Stimulated activated CD8-positive, alpha-beta memory T cell treated with anti-CD3 and anti-CD28 coated beads, Interleukin-7, amount 100 ng/mL, for 1 hour (primary cell): ENCODE measurements at places on chromosomes 5 and 9.
A peak's percentile ranks its signal among the peaks of the same experiment; 100 is the strongest.

- DNase-seq: no peak
These were observed 3.1 kb downstream of the FBLL1 start for GRCh38 chr5:168531987-168532864.

GRCh38 chr9:97565262-97565661 lies 63.8 kb downstream of the TMOD1 start:
- DNase-seq: no peak

- DNase-seq: no peak
These were observed 147.6 kb upstream of the NR3C1 start for GRCh38 chr5:143550986-143551630.

DNA sequence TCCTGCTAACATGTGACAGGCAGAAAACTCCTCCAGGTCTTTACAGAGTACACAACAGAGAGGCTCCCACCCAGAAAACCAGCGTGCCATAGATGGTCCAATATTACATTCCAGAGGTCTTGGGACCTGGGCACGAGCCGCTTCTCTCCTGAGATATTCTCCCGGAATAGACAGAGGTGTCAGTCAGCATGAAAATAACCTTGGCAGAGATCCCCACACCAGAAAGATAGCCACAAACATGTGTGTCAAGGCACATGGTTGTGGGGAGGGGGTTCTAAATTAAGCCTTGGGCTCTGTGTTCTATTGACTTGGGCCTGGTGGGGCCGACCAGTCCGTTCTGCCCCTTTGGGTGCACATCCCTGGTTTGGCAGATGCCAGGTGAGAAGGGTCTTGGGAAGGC lies 78.4 kb downstream of the BOD1 start:
- no peak for DNase-seq

GRCh38 chr5:109558952-109559351 lies 130.8 kb upstream of the MAN2A1 start:
- DNase-seq: no peak

DNA sequence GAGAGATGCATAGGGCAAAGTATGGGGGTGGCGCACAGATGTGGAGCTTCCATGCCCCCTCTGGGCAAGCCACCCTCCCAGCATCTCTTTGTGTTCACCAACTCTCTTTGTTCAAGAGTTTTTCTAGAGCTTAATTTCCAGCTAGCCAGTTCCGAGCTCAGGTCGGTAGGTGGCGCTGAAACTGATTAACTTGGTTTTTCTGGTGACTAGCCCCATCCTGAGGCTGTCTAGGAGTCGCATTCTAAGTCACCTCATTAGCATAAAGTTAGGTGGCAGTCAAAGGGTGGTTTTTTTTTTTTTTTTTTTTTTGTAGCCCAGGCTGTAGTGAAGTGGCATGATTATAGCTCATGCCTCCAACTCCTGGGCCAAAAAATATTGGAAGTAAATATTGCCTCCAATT lies 476.4 kb downstream of the KDM4C start:
- DNase-seq: no peak

GRCh38 chr5:131953969-131954368 lies 8.5 kb upstream of the MEIKIN start:
- no peak for DNase-seq

- no peak for DNase-seq
These were observed 1.0 kb downstream of the AQP3 start for GRCh38 chr9:33446240-33446945.

GRCh38 chr9:84754881-84755280 lies 85.4 kb downstream of the NTRK2 start:
- no peak for DNase-seq

- DNase-seq: no peak
These were observed 68.3 kb upstream of the RGS7BP start for GRCh38 chr5:64437496-64437895.

- DNase-seq: no peak
These were observed 172.5 kb upstream of the OTULINL start for GRCh38 chr5:14408969-14409586.

- DNase-seq: no peak
These were observed 16.9 kb downstream of the OR2V2 start for GRCh38 chr5:181164076-181164952.

GRCh38 chr5:154761046-154761736 lies 6.0 kb downstream of the LARP1 start:
- DNase-seq: no peak

DNA sequence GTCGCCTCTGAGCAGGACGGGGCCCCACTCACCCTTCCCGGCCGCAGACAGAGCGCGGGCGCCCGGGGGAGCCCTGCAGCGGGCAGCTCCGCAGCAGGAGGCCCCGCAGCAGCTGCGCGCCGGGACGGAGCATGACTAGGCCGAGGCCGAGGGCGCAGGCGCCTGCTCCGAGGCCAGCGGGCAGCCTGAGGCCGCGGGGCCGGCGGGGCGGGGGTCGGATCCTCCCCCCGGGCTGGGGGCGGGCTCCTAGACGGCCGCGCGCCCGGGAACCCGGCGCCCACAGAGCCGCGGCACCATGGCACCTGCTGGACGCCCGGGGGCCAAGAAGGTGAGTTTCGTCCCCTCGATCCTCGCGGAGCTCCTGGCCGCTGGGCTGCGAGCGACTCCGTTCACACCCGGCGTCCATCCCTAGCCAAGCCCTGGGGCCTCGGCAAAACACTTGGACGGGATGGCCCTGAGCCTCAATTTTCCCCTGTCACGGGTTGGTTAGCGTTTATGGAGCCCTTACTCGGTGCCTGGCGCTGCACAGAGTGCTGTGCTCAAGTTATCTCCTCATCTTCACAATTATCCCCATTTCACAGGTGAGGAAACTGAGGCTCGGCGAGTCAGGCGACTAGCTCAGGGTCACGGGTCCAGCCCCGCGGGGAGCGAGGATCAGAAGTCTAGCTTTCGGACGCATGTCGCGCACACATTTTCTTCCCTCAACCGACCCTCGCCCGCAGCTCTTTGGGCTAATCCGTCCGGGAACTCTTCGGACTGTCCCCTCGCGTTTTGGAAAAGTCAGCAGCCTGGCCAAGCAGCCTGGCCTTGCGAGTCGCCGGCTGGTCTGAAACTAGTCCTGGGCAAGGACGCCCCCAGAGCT lies at the start of the genes BHMT2 and DMGDH:
TSS of gene BHMT2 (plus strand) at position 280 of the 862 bp plus-strand sequence. CDS start at position 296, 16 bp downstream.
TSS of gene DMGDH (minus strand) at position 187 of the 862 bp plus-strand sequence. CDS start at position 133, 54 bp downstream.
- DNase-seq: no peak

- DNase-seq: no peak
These were observed 284.4 kb upstream of the RFX3 start for GRCh38 chr9:3810231-3810630.

DNA sequence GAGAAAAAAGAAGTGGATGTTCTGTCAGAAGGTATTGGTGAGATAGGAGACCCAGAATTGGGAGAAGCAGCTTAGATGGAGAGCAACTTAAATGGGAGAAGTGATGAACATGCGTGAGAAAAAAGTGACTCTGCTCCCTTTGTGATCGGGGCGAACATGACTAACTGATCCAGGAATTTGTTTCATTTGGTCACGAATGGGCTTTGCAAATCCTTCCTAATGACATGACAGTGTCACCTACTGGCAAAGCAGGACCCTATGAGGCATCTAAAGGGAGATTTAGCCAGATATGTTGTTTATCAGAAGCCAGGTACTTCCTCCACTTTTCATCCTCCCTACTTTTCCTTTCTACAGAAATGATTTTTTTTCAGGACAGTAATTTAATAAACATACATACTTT lies 787.4 kb upstream of the RGMB start:
- no peak for DNase-seq

GRCh38 chr9:74120470-74120869 lies 376.7 kb upstream of the RORB start:
- DNase-seq: no peak

GRCh38 chr5:1536322-1536845 lies 12.6 kb upstream of the LPCAT1 start:
- DNase-seq: peak; percentile 37

DNA sequence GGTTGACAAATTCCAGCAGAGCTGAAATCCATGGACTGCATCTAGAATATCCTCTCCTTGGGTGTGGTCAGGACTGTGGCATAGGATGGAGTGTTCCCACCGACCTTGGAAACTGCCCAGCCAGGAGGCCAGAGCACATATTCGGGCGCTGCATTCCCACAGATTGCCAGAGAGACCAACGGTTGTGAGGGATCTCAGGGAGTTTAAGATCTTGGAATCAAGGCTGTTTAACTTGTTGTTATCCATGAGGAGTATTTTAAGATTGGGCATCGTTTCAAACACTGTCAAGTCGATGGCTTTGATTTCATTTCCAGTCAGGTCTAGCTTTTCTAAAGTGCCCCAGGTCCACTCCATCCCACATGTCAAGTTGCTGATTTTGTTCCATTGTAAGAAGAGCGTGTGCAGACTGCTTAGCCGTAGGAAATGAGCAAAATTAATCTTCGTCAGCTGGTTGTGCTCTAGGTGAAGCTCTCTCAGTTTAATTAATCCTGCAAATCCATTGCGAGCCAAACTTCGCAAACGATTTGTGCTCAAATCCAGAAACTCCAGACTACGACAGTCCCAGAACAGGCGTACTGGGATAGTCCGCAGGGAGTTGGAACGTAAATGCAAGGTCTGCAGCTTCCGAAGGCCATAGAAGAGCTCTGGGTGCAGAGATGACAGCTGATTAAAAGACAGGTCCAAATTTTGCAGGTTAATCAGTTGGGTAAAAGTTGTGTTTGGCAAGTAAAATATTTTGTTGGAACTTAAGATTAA lies 1.5 kb downstream of the LRRTM2 start:
- no peak for DNase-seq

DNA sequence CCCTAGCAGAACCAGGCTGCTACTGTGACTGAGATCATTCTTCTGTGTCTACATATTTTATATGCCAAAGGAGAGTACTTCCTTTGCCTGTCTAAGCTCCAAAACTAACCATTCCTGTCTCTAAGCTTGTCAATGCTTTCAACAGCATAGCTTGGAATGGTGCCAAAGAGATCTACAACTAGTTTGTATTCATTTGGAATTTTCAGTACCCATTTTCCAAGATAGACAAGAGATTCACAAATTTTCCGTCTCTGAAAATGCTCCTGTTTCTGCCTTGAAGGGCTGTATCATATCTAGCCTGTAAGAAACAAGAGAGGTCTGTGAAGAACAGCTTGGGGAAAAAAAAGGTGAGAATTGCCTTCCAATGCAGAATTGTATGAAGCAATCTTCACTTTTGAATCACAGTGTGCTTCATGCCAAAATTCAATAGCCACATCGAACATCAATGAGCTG lies 334.4 kb upstream of the ACTBL2 start:
- DNase-seq: no peak

GRCh38 chr5:60183881-60184280 lies 290.4 kb upstream of the PDE4D start:
- no peak for DNase-seq

- DNase-seq: no peak
These were observed 6.4 kb upstream of the CTSV start for GRCh38 chr9:97045300-97045699.

DNA sequence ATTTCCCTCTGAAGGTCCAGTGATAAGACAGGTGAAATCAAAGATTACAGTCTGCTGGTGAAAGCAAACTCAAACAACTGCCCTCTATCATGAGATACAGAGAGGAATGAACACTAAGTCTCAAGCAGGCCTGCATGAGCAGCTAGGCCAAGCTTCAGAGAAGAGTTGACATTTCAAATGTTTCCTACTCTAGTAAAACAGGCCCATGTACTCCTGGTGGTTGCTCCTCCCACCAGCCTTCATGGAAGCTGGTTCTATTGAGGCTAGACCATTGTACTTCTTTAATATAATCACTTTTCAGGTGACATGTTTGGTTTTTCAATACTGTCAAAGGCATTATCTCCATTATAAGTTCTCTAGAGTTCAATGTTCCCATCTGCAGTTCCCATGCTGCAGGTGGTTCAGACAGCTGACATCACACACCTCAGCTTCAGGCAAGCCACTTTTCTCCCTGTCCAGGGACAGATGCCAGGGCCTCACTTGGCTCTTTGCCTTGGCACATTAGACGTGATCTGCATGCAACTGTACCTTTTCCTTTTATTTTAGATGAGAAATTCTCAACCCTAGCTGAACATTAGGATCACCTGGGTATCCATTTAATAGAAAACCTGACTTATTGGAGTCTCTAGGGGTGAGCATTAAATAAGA lies 89.8 kb downstream of the PIK3R1 start:
- no peak for DNase-seq

GRCh38 chr9:91930475-91930874 lies 19.6 kb downstream of the ROR2 start:
- no peak for DNase-seq

DNA sequence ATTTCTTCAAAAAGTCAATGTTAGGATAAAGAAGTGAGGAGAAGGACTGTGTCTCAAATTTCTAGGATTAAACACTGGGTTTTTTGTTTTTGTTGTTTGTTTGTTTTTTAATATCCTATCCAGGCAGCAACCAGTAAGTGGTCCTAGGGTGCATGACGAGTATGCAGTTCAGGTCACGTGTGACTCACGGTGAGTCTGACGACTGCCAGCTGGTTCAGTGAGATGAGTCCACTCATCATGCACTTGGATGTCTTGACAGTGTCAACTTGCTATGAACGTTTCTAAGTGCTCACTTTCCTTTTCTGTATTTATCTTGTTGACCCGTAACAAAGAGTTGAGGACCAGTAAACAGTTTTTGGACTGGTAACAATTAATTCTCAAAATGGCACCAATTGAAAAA lies 32.7 kb downstream of the ATG10 start:
- DNase-seq: no peak

DNA sequence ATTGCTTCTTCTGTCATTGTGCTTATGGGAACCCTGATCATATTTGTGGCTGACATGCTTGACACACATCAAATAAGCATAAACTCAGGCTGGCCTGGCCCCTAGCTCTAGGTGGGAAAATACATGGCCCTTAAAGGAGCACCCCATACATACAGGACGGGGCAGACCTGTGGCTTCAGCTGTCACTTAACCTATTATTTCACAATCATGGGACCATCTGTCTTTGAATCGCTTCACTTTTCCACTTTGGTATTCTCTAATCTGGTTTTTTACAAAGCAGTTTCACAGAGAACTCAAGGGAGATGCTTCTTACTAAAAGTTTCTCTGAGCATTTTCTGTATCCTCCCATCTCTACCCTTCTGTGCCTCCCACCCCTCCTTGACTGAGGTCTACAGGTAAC lies 34.6 kb upstream of the LRRTM2 start:
- no peak for DNase-seq

DNA sequence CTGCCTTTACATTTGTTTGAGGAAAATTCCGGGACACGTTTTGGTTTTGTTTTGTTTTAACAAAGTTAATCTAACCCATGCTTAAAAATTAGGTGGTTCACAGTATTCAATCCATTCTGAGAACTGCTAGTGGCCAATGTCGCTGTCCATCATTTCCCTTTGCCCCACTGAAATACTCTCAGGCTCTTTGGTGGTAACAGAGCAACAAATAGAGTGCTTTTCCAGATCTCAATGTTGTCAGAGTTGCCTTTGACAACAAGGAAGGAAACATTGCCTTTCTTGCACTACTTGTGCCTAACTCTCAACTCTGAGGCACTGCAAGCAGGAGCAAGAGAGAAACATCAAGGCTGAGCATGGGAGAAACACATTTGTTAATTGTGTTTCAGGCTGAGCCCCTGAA lies 154.0 kb downstream of the MCTP1 start:
- DNase-seq: no peak
